Stimulated activated CD8-positive, alpha-beta memory T cell treated with anti-CD3 and anti-CD28 coated beads, Interleukin-15, amount 100 ng/mL, for 4 hours (primary cell): ENCODE measurements at places on chromosomes 7 and 10.

DNA sequence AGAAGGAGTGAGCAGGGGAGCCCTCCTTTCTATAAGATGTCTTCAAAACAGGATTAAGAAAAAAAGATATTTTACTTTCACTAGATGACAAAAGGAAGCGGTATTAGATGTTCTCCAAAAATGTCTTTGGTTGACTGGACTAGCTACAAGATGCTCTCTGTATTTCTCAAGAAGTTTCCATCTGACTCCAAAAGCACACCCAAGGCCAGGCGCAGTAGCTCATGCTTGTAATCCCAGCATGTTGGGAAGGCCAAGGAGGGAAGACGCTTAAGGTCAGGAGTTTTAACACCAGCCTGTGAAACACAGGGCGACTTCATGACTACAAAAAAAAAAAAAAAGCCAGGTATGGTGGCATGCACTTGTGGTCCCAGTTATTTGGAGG lies 84.5 kb downstream of the PIP4K2A start:
- no peak for DNase-seq

- no peak for DNase-seq
Observed at GRCh38 chr10:88763441-88763840, 3.6 kb downstream of the LIPN start.

GRCh38 chr10:132657127-132657706 lies 119.6 kb downstream of the INPP5A start:
- DNase-seq = no peak

DNA sequence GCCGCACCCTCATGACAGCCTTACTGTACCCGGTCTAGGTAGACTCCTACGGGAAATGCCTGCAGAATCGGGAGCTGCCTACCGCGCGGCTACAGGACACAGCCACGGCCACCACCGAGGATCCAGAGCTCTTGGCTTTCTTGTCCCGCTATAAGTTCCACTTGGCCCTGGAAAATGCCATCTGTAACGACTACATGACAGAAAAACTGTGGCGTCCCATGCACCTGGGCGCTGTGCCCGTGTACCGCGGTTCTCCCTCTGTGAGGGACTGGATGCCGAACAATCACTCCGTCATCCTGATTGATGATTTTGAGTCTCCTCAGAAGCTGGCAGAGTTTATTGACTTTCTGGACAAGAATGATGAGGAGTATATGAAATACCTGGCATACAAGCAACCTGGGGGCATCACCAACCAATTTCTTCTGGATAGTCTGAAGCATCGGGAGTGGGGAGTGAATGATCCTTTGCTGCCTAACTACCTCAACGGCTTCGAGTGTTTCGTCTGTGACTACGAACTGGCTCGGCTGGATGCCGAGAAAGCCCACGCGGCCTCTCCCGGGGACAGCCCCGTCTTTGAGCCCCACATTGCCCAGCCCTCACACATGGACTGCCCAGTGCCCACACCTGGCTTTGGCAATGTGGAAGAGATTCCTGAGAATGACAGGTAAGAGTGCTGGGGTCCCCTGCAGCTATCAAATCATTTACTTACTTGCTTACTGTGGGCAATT lies 8.5 kb upstream of the CHCHD1 start:
- no peak for DNase-seq

DNA sequence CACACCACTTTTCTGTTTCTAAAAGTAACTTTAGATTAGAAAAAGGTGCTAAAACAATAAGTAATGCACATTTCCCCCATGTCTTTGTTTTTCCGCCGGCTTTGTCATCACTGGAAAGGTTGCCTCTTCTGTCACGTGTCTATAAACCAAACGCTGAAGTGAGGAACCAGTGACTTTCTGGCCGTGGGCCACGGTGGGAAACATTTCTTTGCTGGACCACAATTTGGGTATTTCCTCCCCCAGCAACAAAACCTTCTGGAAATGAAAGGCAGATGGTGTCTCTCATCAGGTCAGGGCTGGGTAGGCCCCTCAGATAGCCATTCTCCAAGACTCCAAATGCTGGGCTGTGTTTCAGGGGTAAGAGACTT lies 174.5 kb downstream of the SH3PXD2A start:
- no peak for DNase-seq
